ENCODE measurements at places on chromosomes 6 and 20.

- no peak for DNase-seq
Observed at GRCh38 chr6:55456016-55456415, 123.0 kb downstream of the HMGCLL1 start.

DNA sequence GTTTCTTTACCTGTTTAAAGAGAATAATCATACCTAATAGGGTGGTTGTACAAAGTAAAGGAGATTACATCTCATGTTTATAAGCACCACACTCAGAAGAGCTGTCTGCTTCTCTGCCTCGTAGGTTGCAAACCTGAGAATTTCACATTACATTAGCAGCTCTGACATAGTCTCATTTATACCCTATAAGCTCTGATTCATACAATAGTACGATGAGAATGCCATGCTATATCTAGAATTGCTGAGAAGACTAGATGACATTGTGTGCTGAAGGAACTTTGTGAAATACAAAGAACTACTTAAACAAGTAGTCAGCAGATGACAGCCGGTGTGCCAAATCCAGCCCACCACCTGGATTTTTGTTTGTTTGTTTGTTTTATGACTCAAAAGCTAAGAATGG lies 121.2 kb downstream of the ADAT2 start:
- no peak for DNase-seq

GRCh38 chr6:22067122-22067521 lies 229.7 kb downstream of the PRL start:
- DNase-seq, result no peak

GRCh38 chr6:154888421-154889295 lies 106.5 kb upstream of the TIAM2 start:
- no peak for DNase-seq

- no peak for DNase-seq
Observed at GRCh38 chr6:36840432-36841403, 1.5 kb upstream of the CPNE5 start.

DNA sequence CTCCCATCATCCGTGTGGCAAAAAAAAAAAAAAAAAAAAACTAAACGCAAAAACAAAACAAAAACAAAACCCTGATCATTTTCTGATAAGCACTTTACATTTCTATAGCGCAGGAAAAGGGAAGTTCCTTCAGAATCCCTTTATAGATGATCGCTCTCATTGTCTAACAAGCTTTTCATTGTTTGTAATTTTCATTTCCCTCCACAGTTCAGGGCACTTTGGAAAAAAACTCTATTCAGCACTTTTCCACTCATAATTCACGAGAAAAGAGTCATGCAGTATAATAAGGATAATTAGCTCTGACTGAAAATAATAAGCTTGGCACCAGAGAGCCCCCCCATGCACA lies 89.4 kb upstream of the ATXN1 start:
- DNase-seq, result no peak

DNA sequence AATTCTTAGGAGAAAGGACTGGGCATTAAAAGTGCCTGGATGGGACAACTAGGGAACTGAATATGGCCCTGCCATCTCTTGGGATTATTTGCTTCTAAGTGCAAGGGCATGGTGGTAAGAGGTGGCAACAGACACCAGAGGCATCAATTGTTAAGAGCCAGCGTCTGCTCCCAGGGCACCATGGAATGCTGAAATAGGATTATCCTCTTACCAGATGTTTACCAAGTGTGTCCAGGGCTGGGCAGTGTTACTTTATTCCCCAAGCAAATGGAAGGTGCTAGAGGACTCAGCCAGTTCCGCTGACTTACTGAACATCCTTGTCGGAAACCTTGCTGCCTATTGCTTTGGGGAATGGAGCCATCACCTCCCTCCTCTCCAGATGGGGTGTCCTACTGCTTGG lies 273.6 kb upstream of the SUPT3H start:
- no peak for DNase-seq

- DNase-seq, result no peak
Observed at GRCh38 chr6:116136933-116137340, 11.0 kb upstream of the COL10A1 start.

DNA sequence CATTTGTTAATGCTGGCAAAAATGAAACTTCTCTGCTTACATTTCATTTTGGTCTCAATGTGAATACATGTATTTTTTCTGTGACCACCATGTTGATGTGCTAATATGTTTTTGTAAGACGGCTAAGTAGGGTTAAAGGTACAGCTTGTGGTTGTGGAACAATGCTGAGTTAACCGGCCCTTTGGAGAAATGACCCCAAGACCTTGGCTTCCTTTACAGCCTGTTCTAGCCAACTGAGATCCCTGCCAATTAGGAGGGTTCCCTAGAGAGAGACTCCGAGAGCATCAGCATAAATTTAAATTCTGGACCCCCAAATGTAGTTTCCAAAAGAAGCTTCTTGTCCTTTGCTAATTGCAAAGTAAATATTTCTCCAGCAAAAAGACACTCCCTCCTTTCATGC lies 44.4 kb downstream of the RSPO3 start:
- no peak for DNase-seq

DNA sequence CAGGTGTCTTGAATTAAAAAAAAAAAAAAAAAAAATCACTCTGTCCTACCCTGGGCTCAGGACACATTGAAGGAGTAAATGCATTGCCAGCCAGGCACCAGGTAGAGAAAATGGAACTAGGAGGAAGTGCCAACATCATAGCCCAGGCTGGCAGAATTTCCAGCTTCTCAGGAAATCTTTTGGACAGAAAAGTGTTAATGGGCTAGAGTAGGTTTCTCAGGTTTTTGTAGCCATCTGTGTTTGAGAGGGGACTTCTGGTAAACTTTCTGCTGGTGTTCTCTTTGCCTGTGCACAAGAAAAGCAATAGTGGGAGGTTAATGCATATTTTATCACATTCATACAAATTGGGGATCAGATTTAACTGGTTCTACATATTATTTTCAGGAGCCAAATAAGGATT lies 678.3 kb upstream of the NRSN1 start:
- DNase-seq, result no peak
